Activated CD4-positive, alpha-beta T cell treated with anti-CD3 and anti-CD28 coated beads, Interleukin-2, amount 50 U/mL, for 16 hours (primary cell): ENCODE measurements at places on chromosomes 7 and 10.

DNA sequence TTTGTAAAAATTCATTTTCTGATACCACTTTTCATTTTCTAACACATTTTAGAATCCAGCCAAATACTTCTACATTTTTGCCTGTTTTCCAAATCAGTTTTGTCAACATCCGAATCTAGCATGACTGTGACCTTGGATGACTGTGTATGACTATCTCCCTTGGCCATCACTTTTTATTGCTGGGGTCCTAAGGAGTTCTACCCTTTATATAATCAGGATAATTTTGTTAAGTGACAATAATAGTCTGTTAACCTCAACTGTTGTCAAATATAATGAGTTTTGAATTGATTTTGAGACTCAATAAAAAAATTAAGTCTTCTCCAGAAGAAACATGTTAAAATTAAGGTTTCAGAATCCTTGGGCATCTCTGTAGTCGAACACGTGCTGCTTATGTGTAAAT lies 53.3 kb downstream of the SEC23IP start:
- DNase-seq: no peak

DNA sequence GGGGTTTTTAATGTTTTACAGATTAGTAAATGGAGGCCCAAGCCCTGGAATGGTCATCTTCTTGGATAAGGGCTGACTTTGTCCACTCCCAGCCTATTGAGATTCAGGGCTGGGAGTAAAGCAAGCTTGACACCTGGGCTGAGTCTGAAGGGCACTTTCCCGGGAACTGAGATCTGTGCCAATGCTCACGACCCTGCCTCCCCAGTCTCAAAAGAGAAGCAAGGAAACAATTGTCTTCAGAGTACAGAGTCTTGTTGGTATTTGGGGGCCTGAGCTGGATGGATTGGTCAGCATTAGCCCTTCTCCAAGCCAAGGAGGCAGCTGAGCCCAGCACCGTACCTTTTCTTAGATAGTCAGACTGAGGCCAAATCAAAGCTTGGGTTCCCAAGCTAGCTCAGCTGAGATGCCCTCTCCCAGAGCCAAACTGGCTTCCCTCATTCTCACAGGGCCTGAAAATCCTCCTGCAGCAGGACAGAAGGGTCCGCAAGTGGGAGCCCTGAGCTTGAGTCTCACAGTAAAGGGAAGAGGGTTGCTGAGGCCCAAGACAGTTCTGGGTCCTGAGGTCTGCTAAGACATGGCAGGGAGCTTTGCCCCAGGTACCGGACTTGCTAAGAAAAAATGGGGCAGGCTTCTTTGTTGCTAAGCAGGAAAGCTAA lies 3.7 kb downstream of the DDIT4 start:
- DNase-seq: no peak

GRCh38 chr7:55030314-55030713 lies 11.5 kb downstream of the EGFR start:
- DNase-seq: no peak

DNA sequence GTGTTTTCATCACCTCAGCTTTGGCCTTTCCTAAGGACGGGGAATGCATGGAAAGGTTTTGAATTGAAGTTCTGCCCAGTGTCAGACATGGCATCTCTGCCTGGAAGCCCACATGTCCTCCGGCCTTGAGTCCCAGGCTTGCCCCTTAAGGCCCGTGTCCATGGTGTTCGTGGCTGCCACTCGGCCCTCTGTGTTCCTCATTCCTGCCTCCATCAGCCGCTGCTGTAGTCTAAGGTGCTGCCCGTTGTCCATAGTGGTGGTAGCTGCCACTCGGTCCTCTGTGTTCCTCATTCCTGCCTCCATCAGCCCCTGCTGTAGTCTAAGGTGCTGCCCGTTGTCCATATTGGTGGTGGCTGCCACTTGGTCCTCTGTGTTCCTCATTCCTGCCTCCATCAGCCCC lies 180.7 kb upstream of the SHH start:
- DNase-seq: no peak

- no peak for DNase-seq
Measured at GRCh38 chr7:36393826-36394225, 4.2 kb downstream of the ANLN start.

GRCh38 chr7:99709838-99710578 lies 25.0 kb downstream of the CYP3A7 start:
- no peak for DNase-seq

DNA sequence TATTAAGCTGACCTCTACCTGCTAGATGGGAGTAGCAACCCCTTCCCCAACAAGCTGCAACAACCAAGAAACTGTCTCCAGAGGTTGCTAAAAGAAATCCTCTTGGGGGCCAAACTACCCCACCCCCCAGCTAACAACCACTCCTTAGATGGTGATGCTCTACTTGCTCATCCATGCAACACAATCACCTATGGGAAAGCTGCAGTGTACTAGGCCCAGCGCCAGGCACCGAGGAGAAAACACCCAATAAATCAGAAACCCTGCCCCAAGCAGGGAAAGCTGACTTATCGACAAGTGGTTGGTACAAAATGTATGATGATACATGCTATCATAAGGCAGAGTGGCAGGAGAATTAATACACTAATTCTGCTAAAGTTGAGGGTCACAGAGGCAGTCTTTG lies 17.3 kb downstream of the SLC25A13 start:
- DNase-seq: no peak

DNA sequence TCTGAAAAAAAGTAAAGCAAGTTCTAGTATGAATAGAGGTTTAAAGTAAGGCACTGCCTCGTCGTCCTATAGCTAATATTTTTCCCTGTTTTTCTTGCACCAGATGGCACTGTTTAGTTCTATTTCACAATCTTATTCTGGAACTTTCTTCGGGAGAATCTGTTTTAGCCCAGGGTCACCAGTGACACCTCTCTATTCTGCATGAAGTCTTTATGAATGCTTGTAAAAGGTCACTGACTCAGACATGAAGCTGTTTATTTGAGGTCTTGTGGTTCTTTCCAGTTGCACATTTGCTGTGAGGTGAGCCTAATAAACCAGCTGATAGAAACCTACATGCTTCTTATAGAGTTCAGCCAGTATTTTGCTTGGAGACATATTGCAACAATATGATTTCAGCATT lies 444.3 kb downstream of the AUTS2 start:
- no peak for DNase-seq
